Stimulated activated CD8-positive, alpha-beta memory T cell treated with anti-CD3 and anti-CD28 coated beads, Interleukin-7, amount 100 ng/mL, for 1 hour (primary cell): ENCODE measurements at places on chromosomes 7 and 10.

DNA sequence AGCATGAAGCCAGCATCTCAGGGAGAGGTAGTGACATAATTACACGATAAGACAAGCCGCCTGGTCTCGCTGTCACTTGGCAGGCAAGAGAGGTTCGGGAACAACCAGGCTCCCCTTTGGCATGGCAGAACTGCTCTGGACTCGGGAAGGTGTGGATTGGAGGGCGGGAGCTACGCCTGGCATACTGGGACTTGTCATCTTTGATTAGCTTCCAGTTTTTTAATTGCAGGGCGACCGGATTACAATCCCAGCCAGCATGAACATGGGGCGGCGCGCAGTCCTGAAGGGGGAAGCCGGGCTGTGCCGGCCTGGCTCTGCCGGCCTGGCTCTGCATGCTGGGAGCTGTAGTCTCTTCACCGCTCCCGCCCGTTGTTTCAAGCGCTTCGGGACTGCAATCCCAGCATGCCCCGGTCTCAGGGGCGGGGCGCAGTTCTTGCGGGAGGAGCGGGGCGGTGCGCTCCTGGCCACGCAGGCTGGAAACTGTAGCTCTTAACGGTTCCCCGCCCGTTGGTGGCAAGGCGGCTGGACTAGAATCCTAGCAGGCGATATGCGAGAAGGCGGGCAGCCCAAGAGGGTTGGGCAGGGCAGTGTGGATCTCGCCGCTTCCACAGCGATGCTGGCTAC lies 45.5 kb upstream of the ZNF716 start:
- no peak for DNase-seq

- DNase-seq = no peak
Observed at GRCh38 chr7:108073305-108074070, 56.7 kb downstream of the LAMB4 start.

GRCh38 chr7:25940086-25940906 lies 211.7 kb upstream of the NFE2L3 start:
- DNase-seq = no peak

DNA sequence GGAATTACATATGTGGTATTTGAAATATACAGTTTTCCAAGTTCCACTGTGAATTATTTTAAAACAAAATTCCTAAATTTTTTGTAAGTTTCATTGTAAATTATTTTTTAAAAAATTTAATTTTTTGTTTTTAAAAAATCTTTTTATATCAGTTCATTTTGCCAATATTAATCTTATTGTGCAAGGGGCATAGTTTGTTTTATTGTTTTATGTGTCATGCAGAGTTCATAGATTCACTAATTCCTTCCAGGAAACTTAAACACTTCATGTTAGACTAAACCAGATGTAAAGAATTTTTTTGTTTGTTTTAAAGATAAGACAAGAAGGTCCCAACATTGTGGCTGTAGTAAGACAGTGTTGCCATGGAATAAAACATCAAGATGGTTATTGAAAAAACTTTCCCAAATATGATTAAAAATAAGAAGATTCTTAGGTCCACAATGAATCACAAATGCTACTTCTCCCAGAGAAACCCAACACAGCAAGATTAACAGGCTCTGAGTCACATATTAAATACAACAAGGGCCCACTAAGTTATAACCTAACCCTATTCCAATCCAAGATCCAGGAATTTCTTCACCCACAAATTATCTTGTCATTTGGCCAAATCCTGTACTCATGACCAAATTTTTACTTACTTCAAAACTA lies 464.7 kb upstream of the IGFBP3 start:
- DNase-seq = no peak

- DNase-seq = no peak
Observed at GRCh38 chr10:78312197-78313047, 278.8 kb downstream of the RPS24 start.

DNA sequence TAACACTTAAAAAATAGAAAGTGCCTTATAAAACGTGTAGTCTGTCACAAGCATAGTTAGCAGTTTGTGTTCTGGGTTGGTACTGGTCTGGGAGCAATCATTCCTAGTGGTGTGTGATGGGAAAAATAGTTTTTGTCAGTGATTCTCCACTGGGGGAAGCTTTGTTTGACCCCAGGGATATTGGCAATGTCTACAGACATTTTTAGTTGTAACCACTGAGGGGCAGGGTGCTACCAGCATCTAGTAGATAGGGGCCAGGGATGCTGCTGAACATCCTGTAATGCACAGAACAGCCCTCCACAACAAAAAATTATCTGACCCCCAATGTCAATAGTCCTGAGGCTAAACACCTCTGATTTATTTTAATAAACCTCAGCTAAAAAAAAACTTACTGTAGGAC lies 51.6 kb upstream of the CREB5 start:
- no peak for DNase-seq

- no peak for DNase-seq
Observed at GRCh38 chr7:158238616-158239289, 348.9 kb downstream of the PTPRN2 start.

DNA sequence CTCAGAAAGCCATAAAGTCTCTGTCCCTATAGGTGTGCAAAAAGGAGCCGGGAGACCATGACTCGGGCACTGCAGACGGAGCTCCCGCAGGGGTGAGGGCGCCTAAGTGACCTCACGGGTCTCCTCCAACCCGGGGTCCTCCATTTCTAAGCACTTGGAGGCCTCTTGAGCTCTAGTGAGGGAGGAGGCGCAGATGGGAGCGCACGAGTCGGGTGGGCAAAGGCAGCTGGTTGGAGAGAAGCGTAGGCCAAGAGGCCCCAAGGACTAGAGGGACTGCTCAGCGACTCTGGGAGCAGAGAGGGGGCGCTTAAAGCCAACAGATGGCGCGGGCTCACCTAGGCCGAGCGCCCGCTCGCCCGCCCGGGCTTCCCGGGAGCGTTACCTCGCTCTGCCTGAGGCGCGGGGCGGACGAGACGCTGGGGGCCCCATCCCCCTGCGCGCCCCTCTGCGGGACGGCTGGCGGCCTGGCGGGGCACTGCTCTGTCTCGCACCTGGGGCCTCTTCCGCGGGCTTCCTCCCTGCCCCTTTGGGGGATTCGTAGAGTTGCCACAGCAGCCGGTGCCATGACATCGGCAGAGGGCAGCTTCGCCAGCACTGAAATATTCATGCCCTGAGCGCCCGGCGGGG lies 523 bp upstream of the CDH23 start:
- DNase-seq = no peak

- no peak for DNase-seq
Observed at GRCh38 chr10:133028956-133029355, 58.8 kb upstream of the ADGRA1 start.

DNA sequence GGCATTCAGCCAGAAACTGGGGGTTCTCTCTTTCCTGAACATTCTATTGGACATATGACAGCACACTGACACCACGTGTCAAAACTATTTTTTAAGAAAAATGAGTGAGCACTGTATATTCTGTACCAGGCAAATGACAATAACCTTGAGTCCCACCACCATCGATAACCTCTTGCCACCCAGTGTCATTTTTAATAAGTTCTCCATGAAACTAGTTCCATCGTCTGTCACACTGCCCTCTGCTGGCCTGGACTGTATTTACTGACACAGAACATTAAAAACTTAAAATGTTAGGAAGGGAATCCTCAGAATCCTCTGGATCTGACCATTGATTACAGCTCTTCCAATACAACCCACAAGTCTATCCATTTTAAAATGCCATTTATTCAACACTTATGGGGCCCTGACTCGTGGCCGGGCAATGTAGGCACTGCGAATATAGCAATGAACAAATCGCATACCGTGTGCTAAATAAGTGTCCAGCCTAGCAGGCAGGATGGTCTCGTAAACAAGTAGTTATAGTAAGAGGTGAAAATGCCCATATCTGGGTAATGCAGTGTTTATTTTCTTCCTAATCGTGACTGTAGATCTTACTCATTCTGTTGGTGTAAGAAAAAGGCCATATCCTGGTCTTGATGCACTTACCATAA lies 35.9 kb upstream of the CACNB2 start:
- DNase-seq = no peak

GRCh38 chr10:56763090-56763489 lies 402.0 kb upstream of the ZWINT start:
- DNase-seq = no peak

DNA sequence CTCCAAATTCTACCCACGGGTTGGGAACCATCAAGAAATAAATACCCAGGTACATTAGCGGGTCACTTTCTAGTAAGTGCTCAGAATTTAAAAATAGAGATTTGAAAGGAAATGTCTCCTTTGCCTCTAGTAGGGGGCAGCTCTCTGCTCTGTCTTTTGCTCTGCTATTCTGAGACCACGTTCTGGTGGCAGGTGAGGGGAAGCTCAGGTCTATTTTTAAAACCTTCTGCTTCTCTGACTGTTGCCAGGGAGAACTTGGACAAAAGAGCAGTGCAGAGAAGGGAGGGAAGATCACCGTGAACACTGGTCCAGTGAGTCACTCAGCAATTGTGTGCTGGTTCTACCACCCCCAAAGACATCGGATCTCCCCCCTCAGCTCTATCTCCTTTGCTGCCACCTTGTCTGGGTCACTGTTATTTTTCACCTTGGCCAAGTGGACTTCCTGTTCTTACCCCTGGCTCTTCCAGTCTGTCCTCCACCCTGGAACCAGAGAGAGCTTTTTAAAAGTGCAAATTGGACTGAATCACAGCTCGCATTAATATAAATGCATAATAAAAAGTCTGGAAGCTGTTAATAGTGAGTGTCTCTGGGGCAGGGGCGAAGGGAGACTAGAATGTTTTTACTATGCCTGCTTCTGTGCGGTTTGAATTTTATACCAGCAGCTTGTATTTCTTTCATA lies 72.4 kb upstream of the LOXL4 start:
- DNase-seq = no peak

DNA sequence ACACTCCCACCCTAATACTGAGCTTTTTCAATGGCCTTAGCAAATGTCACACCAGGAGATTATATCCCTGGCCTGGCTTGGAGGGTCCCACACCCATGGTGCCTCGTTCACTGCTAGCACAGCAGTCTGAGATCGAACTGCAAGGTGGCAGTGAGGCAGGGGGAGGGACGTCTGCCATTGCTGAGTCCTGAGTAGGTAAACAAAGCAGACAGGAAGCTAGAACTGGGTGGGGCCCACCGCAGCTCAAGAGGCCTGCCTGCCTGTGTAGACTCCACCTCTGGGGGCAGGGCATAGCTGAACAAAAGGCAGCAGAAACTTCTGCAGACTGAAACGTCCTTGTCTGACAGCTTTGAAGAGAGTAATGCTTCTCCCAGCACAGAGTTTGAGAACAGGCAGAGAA lies 338.9 kb upstream of the MBL2 start:
- no peak for DNase-seq

- DNase-seq = no peak
Observed at GRCh38 chr7:38242814-38243213, 30.6 kb downstream of the TARP start.

- no peak for DNase-seq
Observed at GRCh38 chr7:82444220-82444909, 788 bp upstream of the CACNA2D1 start.

DNA sequence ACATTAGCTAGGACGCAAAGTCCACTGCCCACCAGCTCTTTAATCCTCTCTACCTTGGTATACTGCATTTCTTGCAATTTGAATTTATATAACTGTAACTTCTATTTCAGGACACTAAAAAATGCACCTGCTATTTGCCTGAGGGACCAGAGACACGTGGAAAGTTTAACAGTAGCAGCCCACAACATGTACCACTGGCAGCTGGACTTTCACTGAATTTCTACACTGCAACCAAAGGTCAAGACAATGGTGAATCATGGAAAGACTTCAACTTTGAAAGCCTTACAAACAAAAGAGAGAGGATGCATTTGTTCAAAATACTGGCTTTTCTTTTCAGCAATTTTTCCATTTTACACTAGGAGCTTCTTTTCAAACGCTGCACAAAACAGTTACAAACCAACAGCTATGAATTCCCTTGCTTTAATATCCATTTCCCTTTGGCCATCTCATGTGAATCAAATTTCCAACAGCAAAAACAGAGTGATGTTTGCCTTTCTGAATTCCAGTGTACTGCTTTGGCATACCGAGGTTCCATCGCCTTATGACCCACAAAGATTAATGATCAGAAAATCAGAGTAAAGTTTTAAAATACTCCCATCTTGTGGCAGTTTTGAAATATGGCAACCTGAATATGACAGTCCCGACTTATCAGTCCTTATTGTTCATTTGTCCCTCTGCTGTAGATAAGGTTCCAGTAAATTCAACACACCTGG lies 29.9 kb upstream of the HNRNPH3 start:
- DNase-seq = no peak

DNA sequence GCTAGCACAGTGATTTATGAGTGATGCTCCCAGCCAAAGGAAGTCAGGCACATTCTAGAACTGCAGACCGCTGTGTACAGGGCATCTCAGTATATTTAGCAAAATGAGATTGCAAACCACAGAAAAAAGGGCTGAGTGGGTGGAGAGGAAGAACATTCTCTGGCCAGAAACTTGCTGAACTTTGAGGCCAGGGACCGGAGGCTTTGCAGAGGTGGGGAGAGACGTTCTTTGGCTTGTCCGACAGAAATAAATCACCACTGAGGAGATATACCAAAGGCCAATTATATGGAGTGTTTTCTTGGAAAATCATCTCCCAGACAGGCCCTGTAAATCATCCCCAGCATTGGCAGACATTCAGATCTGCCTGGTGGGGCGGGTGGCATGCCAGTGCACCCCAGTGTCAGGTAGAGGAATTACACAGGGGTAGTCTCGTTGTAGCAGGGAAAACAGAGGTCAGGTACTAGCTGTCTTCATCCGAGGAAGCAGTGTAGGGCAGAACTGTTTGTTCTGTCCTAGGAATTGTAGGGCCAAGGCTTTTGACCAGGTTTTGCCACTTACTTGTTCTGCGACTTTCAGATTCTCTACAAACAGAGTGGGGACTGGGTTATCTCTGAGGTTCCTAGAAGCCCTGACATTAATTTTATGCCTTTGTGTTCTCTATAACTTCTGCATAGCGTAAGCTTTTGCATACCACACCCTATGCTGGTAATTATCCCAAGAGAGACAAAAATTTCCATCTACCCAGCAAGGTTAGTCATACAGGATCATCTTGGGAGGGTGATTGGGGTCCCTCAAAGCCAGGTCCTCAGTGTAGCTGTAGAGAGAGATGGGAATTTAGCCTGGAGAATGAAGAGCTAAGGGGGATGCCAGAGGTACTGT lies 655.6 kb downstream of the LRMDA start:
- no peak for DNase-seq

DNA sequence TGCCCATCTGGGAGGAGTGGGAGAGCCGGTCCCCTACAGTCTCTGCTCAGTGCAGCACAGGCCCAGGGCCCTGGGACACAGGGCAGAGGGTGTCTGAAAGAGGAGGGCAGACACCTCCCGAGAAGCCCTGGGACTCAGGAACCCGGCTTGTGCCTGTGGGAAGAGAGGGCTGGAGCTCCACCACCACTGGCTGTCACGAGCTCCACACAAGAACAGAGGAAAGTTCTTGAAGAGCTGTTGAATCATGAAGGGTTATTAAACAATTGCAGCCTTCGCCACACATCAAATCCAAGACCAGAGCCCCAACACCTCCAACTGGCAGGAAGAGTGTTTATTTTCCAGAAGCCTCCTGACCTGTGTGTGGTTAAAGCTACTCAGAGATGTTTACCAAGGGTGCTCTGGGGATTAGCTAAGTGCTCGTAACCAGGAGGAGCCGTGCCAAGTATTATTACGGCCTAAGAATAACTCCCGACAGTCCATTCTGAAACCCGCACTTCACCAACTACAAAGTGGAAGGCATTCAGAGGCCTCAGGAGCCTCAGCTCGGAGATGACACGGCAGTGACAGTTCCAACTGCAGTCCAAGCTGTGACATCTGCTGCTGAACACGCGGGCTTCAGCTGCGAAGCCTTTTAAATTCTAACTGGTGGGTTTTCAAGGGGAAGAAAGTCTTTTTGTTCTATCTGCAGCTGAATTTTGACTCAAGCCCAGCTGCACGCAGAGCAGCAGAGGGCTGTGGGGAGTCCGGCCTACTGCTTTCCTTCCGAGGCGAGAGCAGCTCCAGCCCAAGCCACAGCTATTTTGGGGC lies 75.1 kb downstream of the MAD1L1 start:
- DNase-seq = no peak
